ENCODE measurements at places on chromosomes 6 and 20.
A peak's percentile ranks its signal among the peaks of the same experiment; 100 is the strongest.

GRCh38 chr20:57738053-57738452 lies 28.2 kb upstream of the PMEPA1 start:
- DNase-seq, result no peak

DNA sequence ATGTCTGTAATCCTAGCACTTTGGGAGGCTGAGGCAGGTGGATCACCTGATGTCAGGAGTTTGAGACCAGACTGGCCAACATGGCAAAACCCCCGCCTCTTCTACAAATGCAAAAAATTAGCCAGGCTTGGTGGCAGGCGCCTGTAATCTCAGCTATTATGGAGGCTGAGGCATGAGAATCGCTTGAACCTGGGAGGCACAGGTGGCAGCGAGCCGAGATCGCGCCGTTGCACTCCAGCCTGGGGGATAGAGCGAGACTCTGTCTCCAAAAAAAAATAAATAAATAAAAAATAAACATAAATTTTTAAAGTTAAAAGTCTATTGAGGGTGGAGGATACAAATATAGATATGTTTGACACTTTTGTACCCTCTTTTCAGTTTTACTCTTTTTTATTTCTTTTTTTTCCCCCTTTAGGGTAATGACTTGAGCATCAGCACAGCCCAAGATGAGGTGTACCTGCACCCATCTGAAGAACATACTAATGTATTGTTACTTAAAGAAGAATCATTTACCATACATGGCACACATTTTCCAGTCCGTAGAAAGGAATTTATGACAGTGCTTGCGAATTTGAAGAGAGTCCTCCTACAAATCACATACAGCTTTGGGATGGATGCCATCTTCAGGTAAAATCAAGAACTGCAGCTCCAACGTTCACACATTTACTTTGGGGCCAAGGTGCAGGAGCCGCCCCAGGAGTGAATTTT lies 368.9 kb downstream of the LAMA2 start:
- DNase-seq, result peak; percentile 53

GRCh38 chr20:23510000-23510590 lies 19.2 kb downstream of the CST8 start:
- no peak for DNase-seq

- no peak for DNase-seq
Measured at GRCh38 chr6:44800171-44800783, 412.8 kb downstream of the CDC5L start.

- DNase-seq, result no peak
Measured at GRCh38 chr6:20541382-20541781, 7.1 kb downstream of the CDKAL1 start.

DNA sequence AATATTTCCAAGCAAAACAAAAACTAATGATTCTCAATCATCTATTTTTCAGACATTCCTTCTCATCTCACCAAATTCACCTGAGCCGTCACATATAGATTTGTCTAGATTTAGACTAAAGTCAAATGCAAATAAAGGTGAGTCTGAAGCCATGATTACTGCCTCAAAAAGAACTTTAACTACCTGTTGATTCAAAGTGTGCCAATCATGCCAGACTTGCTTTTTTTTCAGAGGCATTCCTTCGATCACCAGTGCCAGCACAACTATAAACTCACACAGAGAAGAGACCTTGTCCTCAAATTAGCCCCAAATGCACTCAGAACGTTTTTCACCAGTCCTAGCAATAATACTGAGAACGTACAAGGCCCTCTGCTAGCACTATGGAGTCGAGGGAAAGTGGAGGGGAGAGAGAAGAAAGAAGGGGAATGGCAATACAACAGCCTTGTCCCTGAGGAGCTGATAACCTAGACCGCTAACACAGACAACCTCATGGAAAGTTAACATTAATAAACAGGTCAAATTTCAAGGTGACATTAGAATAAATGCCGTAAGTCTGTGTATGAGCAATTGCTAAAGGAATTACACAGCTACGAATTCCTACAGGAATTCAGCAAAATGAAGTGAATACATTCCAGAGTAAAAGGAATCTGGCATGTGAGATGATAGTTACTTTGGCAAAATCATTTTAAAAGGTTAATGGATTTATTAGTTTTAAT lies 60.9 kb downstream of the EPB41L2 start:
- no peak for DNase-seq
